ENCODE measurements at places on chromosomes 3 and 15. TPM values are rescaled to one million over a fixed set of nuclear protein-coding genes. Genes with fewer than 3 reads are reported as not detected.
A peak's percentile ranks its signal among the peaks of the same experiment; 100 is the strongest.

GRCh38 chr3:13411186-13411860 lies 8.8 kb downstream of the NUP210 start:
- no peaks in the 10 kb centered on the region for H3K27me3 ChIP-seq
- H3K36me3 ChIP-seq = no peaks in the 10 kb centered on the region
- H3K4me3 ChIP-seq = no peak overlapping the region
- H3K27ac ChIP-seq = no peak overlapping the region
- H3K4me1 ChIP-seq = no peaks in the 10 kb centered on the region

DNA sequence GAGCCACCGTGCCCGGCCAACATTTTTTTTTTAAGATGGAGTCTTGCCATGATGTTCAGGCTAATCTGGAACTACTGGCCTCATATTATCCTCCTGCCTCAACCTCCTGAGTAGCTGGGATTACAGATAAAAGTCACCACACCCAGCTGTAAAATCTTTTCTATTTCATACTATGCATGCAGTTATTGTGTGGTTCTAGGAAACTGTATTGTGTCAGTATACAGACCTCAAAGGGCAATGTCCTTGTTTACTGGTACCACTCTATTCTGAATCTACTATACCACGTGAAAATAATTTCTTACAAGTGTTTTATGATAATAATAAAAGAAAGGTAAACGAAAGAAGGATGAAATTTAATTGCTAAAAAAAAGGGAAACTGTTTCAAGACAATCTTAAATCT lies 123.5 kb upstream of the PTX3 start:
- no peak overlapping the region for H3K4me3 ChIP-seq
- H3K27me3 ChIP-seq = no peaks in the 10 kb centered on the region
- no peak overlapping the region for H3K27ac ChIP-seq
- H3K4me1 ChIP-seq = no peaks in the 10 kb centered on the region
- DNase-seq = no peak
- H3K36me3 ChIP-seq = no peaks in the 10 kb centered on the region

DNA sequence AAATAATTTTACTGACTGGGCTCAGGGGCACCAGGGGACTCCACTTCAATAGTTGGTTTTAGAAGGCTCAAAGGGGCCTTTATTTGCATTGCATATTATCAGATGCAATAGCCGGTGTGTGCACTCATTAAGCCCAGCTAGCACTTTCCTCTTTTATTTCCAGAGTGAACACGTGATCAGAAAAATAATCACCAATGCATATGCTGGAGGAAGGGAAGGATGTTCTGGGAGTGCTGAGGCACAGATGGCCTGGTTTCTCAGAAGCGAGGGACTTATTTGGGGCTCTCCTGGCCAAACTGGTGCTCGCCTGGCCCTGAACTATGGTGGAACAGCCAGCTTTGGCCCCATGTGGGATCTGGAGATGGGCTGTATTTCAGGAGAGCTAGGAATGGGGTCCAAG lies 60.4 kb upstream of the SEC13 start:
- H3K27ac ChIP-seq = no peak overlapping the region
- H3K4me1 ChIP-seq = no peaks in the 10 kb centered on the region
- no peak overlapping the region for H3K4me3 ChIP-seq
- H3K36me3 ChIP-seq = no peaks in the 10 kb centered on the region

BRK1 gene
- total RNA-seq = 104 TPM

GRCh38 chr3:122572940-122573412 lies 4.5 kb upstream of the PARP15 start:
- H3K27me3 ChIP-seq = no peaks in the 10 kb centered on the region
- peak; percentile 36 for DNase-seq
- peak overlapping the region; percentile 22 for H3K27ac ChIP-seq
- H3K36me3 ChIP-seq = no peaks in the 10 kb centered on the region

- no peak for DNase-seq
- H3K36me3 ChIP-seq = no peaks in the 10 kb centered on the region
- no peaks in the 10 kb centered on the region for H3K27me3 ChIP-seq
- no peaks in the 10 kb centered on the region for H3K4me1 ChIP-seq
- H3K4me3 ChIP-seq = no peak overlapping the region
Observed at GRCh38 chr3:174755833-174756829, 103.0 kb upstream of the NAALADL2 start.

DNA sequence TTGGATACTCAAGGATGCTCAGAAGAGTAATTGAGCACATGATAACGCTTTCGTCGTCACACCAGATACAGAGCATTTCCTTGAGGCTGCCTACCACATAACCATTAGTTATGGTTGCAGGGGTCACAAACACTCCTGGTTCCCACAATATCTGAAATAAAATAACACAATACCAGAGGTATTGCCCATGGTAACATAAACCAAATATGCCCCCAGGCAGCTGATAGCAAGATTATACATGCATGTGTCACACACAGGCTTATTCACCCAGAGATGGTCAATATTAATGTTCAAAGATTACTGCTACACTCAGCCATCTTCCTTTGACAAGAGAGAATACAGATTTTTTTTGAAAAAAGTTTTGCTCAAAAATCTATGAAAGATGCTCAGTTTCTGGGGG lies 7.3 kb downstream of the RPL39L start:
- H3K27me3 ChIP-seq = no peaks in the 10 kb centered on the region
- H3K4me3 ChIP-seq = no peak overlapping the region
- no peaks in the 10 kb centered on the region for H3K36me3 ChIP-seq
- no peak overlapping the region for H3K27ac ChIP-seq

HTR3D gene
- not detected for total RNA-seq

DNA sequence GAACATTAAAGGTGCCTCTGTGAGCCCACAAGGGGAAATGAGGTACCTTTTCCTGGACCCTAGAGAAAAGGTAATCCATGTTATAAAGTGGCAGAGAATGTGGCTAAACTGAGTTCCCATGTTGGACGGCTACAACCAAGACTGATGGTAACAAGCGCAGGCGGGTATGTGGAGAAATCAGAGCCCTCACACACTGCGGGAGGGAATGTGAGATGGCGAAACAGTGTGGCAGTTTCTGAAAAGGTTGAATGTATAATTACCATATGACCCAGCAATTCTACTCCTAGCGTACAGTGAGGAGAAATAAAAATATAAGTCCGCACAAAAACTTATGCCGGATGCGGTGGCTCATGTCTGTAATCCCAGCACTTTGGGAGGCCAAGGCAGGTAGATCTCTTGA lies 24.1 kb upstream of the SHISA5 start:
- no peaks in the 10 kb centered on the region for H3K4me1 ChIP-seq
- no peak overlapping the region for H3K4me3 ChIP-seq
- no peaks in the 10 kb centered on the region for H3K27me3 ChIP-seq
- H3K36me3 ChIP-seq = no peaks in the 10 kb centered on the region

TTC14 gene
- total RNA-seq = 57.3 TPM

DNA sequence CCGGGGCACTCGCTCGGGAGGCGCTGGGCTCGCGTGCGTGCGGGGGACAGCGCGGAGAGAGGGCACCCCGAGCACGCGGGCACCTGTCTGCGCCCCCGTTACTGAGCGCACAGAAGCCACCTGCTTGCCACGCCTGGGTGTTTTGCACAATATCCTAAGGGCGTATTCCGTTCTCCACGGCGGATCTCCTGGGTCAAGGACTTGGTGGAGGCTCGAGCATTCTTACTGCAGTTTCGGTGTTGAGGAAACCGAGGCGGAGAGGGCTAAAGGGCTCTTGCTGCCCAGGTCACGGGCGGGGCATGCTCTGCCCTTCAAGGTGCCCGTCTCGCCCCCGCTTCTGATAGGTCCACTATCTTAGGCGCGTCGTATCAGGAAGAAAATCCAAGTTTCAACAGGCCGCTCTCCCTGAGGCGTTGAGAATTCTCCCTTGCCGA lies 526 bp downstream of the GPD1L start:
- peak overlapping the region; percentile 38 for H3K4me3 ChIP-seq
- no peaks in the 10 kb centered on the region for H3K27me3 ChIP-seq
- DNase-seq = peak; percentile 39
- no peaks in the 10 kb centered on the region for H3K36me3 ChIP-seq
- no peaks in the 10 kb centered on the region for H3K4me1 ChIP-seq

DNA sequence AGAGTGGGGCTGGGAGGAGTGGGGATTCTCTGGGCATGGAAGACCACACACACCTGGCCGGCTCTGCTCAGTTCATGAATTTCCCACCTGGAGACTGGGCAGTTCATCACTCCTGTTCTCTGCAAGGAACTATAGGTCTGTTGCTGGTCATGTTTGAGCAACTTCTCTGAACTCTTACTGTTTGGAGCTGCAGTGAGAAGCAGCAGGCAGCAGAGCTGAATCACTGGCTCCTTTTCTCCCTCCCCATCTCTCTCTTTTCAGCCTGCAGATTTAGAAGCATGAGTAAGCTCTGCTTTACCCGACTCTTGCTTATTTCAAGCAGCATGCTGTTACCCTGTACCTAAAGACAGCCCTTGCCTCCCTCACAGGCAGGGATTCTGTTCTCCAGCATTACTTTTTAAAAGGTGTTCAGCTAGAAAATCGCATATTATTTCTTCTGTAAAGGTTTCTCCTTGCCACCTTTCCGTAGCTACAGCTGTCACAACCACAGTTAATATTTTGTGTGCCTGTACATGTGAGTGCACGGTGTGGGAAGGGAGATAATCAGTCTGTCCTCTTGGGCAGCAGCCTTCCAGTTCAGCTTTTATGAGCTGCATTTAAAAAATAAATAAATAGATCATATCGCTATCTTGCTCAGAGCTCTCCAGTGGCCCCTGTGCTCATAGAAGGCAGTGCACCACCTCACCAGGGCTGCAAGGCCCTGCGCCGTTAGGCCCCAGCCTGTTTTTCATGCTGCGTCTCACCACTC lies 131.6 kb downstream of the CHCHD6 start:
- no peaks in the 10 kb centered on the region for H3K4me1 ChIP-seq
- H3K4me3 ChIP-seq = no peak overlapping the region
- no peak overlapping the region for H3K27ac ChIP-seq
- no peaks in the 10 kb centered on the region for H3K36me3 ChIP-seq
- DNase-seq = no peak

- H3K4me1 ChIP-seq = no peaks in the 10 kb centered on the region
- H3K27ac ChIP-seq = no peak overlapping the region
- H3K4me3 ChIP-seq = no peak overlapping the region
- no peaks in the 10 kb centered on the region for H3K36me3 ChIP-seq
- DNase-seq = no peak
Observed at GRCh38 chr3:157225001-157225400, 65.1 kb upstream of the CCNL1 start.

IL17RB gene
- total RNA-seq = not detected

ADAMTS17 gene
- 17.1 TPM for total RNA-seq

DNA sequence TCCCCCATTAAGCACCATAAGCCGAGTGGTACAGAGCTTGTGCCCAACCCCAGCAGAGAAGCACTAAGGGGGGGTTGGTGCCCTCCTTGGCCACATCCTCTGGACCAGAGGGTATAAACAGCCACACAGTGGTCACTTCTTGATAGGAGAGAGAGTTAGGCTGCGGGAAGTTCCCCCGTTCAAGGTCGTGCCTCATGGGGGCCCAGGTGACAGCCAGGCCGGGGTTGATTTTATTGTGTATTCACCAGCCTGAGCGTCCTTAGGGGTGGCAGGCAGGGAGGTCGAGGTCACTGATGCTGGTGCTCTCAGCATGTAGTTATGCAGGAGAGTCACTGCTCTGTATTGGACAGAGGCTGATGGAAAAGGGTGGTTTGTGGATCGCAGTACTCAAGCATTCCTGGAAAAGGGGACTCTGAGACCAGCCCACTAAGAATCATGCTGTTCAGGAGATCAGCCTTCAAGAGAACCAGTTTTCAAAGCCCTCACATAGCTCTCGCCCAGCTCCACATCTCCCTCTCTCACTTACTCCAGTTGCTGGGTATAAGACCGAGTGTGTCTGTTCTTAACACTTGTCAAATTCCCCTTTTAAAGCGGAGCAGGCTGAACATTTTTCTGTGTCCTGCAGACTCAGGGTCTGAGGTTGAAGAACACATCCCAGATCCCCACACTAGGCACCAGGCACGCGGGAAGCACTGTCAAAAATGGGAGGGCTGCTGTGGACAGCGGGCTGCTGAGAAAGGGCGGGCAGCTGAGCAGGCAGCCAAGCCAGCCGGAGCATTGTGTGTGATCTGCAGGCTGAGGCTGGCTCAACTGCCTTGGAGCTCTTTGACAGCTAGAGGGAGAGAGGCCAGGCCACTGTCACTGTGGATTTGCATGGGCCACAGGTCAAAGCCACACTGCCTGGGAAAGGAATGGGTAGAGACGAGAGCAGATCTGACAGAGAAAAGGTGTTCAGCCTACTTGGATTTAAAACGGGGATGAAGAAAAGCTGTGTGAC lies 279.3 kb upstream of the LRRFIP2 start:
- no peaks in the 10 kb centered on the region for H3K27me3 ChIP-seq
- no peaks in the 10 kb centered on the region for H3K36me3 ChIP-seq
- DNase-seq = peak; percentile 29
- peak overlapping the region; percentile 58 for H3K4me3 ChIP-seq
- H3K4me1 ChIP-seq = no peaks in the 10 kb centered on the region

- no peaks in the 10 kb centered on the region for H3K4me1 ChIP-seq
- H3K4me3 ChIP-seq = no peak overlapping the region
- no peaks in the 10 kb centered on the region for H3K27me3 ChIP-seq
- H3K36me3 ChIP-seq = no peaks in the 10 kb centered on the region
- no peak overlapping the region for H3K27ac ChIP-seq
Observed at GRCh38 chr15:66287461-66288057, 5.8 kb upstream of the DIS3L start.

HRG gene
- not detected for total RNA-seq

- no peak overlapping the region for H3K27ac ChIP-seq
- DNase-seq = no peak
- H3K4me3 ChIP-seq = no peak overlapping the region
- no peaks in the 10 kb centered on the region for H3K27me3 ChIP-seq
Observed at GRCh38 chr3:54932606-54933005, 4.7 kb upstream of the LRTM1 start.

GRCh38 chr3:79514069-79514468 lies 253.7 kb downstream of the ROBO1 start:
- no peaks in the 10 kb centered on the region for H3K4me1 ChIP-seq
- H3K36me3 ChIP-seq = no peaks in the 10 kb centered on the region
- no peak overlapping the region for H3K27ac ChIP-seq
- no peaks in the 10 kb centered on the region for H3K27me3 ChIP-seq
- no peak for DNase-seq

GRCh38 chr3:114418107-114418506 lies 124.3 kb downstream of the TIGIT start:
- peak overlapping the region; percentile 57 for H3K27ac ChIP-seq
- no peak for DNase-seq
- no peak overlapping the region for H3K4me3 ChIP-seq
- no peaks in the 10 kb centered on the region for H3K4me1 ChIP-seq
- H3K36me3 ChIP-seq = no peaks in the 10 kb centered on the region

FAM107A gene
- total RNA-seq = 98.3 TPM

SELENOT gene
- total RNA-seq = 105 TPM

DNA sequence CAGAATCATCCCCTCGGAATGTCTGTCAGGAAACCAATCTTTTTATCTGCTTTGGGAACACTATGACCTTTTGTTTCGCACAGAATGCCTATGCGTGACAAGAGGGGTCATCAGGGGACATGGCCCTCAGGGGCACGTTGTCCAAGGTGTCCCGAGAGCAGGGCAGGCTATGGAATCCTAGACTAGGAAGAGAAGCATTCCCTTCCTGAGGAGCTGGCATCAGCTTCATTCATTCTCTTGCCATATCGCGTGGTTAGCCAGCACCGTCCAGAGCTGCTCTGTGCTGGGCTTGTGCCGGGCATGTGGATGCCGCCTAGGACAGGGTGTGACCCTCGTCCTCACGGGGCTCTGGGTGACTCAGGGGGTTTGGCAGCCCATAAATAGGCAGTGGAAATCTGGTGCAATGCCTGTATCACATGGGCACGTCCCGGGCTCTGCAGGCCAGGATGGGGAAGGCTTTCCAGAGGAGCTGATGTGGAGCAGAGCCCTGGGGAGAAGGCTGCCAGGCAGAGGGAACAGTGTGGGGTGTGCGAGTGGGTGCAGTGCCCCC lies 117.8 kb downstream of the TMEM266 start:
- H3K4me3 ChIP-seq = no peak overlapping the region
- H3K27ac ChIP-seq = no peak overlapping the region
- peaks cover 8% of the 10 kb centered on the region for H3K4me1 ChIP-seq
- no peak for DNase-seq
- H3K36me3 ChIP-seq = no peaks in the 10 kb centered on the region

Measured in uterus (tissue), 4 donors.